ENCODE measurements at places on chromosomes 1 and 21.

GRCh38 chr1:44068442-44068921 is 37.2 kb upstream of the SLC6A9 start:
- no peak for DNase-seq

- DNase-seq = no peak
These were observed 26.2 kb upstream of the PTPRC start for GRCh38 chr1:198612471-198613260.

GRCh38 chr1:62790716-62791115 is 6.8 kb downstream of the ATG4C start:
- DNase-seq = no peak

GRCh38 chr1:162087111-162087510 is 17.6 kb downstream of the NOS1AP start:
- no peak for DNase-seq

DNA sequence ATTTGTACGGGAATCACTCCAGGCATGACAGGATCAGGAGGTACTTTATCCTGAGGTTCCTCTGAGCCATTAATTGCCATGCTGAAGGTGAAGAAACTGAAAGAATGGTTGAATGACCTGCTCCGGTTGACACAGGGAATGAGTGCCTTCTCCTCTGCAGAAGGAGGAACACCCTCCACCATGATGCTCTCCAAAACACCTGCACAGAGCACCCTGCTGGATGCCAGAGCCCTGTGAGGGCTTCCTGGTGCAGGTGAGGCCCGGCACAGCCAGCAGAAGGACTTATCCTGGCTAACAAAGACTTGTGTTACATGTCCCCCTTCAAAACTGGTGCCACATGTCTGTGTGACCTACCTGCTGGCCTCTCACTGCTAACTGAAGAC is 14.3 kb upstream of the LBR start:
- DNase-seq = no peak

DNA sequence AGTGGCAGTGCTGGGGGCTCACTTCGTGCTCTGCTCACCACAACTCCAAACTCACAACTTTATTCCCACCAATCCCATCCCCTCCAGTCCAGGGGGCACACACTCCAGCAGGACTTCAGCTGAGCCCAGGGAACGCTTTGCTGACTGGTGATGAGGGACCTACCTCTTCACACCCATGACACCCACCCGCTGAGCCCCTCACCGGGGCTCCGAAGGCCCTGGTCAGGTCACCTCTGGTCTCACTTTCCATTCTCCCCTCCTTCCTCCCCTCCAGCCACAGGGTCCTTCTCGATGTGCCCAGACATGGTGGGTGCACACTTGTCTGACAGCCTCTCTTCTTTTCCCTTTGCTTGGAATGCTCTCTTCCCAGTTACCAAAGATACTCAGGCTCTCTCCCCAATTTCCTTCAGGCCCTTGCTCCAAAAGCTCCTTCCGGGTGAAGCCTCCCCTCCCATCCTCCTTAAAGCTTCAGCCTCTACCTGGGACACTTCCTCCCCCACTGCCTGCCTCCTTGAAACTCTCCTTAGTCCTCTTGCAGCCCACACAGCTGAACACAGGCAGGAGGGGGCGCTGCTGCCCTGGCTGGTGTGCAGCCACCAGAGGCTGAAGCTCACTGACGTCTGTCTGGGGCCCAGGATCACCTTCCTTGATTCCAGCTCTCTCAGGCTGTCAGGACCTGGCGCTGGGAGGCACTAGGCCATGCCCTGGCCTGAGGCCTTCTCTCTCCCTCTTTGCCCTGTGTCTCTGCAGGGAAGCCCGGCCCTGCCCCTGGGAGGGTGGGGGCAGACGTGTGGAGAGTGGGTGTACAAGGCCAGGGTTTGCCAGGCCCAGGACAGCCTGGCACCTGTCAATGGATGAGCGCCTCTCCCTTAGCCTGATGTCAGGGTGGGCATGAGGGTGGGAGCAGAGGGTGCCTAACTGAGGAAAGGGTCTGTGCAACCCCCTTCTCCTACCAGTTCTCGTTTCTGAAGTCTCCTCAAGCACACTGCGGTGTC is 1.6 kb downstream of the KCNE1 start:
- no peak for DNase-seq

- no peak for DNase-seq
These were observed 49.7 kb downstream of the SYT6 start for GRCh38 chr1:114103992-114104391.

- no peak for DNase-seq
These were observed 31.9 kb upstream of the GTF2B start for GRCh38 chr1:88923224-88923623.

- DNase-seq = no peak
These were observed 1237.5 kb downstream of the MRPL39 start for GRCh38 chr21:24369746-24370145.

DNA sequence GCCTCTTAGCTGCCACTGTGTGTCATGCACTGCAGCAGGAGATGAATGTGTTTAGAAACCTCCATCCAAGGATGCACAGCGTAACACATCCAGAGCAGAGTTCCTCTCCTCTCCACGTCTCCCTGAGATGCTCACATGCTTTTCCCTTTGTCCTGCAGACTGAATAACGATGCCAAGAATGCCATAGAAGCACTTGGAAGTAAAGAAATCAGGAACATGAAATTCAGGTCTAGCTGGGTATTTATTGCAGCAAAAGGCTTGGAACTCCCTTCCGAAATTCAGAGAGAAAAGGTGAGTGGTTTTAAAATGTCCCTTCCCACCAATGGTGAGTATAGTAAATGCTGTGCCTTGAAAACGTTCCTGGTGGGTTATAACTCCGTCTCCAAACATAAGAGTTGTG is 13.4 kb upstream of the MX2 start:
- no peak for DNase-seq

DNA sequence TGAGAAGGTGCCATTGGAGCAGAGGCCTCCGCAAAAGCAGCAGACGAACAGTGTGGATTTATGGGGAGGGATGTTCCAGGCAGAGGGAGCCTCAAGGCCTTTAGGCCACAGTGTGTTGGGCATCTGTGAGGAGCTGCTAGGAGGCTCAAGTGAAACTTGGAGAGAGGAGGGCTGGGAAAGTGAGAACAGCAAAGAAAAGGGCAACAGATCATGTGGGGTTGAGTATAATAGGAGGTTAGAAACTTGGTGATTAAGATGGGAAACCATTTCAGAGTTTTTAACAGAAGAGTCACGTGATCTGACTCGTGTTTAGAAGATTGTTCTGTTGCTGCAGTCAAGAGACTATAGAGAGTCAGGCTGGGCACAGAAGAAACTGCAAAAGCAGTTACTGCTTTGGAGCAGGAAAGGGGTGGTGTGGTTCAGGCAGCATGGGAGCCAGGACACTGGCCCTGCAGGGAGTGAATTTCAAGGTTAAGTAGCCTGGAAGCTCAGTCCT is 277.0 kb downstream of the DISC1 start:
- no peak for DNase-seq

DNA sequence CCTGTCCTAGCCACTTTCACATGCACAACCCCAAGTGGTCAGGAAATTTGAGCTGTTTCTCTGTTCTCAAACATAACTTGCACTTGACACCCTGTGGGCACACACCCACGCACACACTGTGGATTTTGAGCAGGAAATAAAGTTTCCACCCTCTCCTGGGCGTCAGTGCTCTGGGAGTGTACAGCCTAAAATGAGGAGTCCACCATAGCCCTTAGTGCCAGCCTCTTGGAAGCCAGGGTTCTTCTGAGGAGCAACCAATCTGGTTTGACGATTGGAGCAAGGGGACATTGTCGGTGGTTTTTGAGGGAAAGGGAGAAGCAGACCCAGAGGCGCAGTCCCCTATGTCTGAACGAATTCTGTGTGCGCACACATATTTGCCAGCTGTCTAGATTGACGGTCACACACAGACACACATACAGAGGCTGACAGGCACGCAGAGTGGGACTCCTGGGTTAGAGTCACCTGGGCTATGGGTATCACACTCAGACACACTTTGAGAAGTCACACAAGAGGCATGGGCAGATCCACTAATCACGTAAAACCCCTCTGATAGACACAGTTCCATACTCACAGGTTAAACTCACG is 2.7 kb downstream of the DMBX1 start:
- DNase-seq = no peak

DNA sequence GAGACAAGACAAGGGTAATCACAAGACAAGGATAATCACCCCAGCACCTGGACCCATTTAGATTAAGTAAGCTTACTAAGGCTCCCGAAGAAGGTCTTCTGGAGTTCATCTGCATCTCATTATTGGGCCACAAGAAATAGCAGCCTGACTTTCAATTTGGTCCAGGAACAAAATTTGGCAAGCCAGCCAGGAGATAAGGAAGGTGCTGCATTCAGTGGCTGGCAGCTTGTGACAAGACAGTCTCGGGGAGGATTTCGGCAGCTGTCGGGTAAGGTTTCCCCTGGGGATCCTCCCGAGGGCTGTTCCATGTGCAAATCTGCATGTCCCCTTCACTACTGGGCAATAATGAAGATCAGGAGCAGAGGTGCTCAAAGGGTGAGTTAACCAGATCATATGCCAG is 195.2 kb downstream of the FCRL5 start:
- DNase-seq = no peak

DNA sequence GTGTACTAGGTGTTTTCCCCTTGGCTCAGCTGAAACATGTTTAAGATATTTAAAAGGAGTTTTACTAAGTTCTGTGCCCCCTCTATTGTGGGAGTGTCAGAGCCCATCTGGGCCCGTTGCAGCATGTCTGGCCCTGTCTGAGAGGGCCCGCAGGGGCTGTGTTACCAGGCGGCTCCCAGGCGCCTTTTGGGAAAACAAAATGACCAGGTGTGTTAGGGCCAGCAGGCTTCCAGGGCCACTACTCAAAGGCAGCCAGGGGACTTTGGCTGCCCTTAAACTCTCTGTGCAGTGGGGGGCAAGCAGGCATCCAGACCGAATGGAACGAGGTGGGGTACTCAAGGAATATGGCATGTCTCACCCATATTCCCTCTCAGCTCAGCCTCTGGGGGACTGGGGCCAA is 111.7 kb downstream of the KCNN3 start:
- DNase-seq = no peak

- DNase-seq = no peak
These were observed 105.9 kb upstream of the CDC42BPA start for GRCh38 chr1:227424159-227424680.

- DNase-seq = no peak
These were observed 562.6 kb upstream of the ADGRL2 start for GRCh38 chr1:81238129-81238528.

DNA sequence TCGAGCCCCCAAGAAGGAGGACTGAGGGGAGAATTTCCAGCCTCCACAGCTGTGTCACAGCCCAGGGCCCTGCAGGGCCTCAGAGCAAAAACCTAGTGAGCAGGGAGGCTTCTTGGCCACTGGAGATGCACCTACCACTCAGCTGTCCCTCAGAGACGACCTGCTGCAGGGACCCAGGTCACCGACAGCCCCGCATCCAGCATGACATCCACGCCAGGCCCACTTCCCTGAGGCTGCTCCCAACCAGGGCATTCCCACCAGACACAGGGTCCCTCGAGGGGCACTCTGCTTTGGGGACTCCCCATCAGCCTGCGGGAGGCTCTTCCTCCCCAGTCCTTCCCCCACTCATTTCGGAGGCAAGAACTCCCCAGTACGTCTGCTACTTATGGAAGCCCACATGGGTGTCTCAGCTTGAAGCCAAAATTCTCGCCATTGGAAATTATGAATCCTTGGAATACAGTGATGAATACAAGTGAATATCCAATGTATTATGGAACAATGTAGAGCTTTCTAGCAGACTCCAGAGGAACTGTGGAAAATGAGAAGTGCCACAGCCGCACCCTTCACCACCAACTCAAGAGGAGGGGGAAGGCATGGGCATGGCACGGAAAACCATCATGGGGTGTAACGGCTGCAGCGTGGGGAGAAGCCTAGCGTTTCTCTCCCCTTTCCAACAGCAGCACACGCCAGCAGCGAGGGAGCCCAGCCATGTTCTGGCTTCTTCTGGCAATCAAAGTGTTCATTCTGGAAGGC is 6.9 kb downstream of the TFF3 start:
- DNase-seq = no peak

DNA sequence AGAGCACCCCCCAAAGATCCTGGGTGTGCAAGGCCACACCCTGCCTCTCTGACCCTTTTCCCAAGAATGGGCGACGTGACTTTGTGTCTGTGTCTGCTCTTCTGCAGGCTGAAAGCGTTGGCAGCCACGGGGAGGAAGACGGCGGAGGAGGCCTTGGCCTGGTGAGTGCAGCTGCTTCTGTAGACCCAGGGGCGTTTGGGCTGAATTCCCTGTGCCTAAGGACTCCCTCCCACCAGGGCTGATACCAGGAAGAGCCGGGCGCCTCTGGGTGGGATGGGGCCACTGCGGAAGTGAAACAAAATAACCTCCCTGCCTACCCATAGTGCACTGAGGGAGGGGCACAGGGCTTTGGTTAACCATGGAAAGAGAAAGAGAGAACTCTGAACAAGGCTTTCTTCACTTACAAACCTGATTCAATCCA is 2.5 kb downstream of the UBASH3A start:
- DNase-seq = no peak

- no peak for DNase-seq
These were observed at the start of gene DRAXIN for GRCh38 chr1:11691302-11691914. DRAXIN (plus strand) TSS chr1:11691710; CDS start chr1:11706259, 14,549 bp downstream.

DNA sequence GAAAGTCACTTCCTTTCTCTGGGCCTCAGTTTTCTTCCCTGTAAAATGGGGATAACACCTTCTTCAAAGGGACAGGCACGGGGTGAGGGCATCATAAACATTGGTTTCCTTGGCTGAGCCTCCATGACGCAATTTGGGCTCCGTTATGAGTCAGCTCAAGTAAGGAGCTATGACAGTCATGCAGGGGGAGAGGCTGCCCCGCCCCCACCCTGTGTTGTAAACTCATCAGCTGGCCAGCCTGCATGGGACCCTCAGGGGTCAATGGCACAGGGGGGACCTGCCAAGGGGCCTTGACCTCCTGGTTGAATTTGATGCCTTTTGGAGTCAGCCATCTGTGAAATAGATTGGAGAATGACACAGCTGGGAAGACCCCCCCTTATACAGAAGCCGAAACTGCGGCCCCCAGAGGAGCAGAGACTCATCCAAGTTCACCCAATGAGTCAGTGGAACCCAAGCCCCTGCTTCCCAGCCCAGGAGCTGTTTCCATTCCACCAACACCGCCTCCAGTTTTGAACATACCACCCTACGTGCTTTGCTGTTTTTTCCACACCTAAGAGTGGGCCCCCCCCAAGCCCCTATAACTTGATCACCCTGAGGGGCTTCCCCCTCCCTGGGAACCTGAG is 36.8 kb upstream of the RUNX3 start:
- peak; percentile 52 for DNase-seq

GRCh38 chr1:118842452-118843201 is 145.5 kb downstream of the TBX15 start:
- DNase-seq = no peak

GRCh38 chr1:22259551-22260282 is 116.8 kb upstream of the WNT4 start:
- no peak for DNase-seq

GRCh38 chr1:27342778-27343638 is 1.2 kb downstream of the SYTL1 start:
- DNase-seq = peak; percentile 69

GRCh38 chr1:229128066-229128608 is 142.8 kb upstream of the RAB4A start:
- no peak for DNase-seq

All from effector memory CD4-positive, alpha-beta T cell (primary cell).